ENCODE measurements at places on chromosomes 11 and 22.

GRCh38 chr22:30721741-30722140, 27.1 kb downstream of the OSBP2 start:
- no peak for DNase-seq
- no peak overlapping the region for H3K27ac ChIP-seq
- H3K4me3 ChIP-seq: no peak overlapping the region
- H3K27me3 ChIP-seq: no peaks in the 10 kb centered on the region

DNA sequence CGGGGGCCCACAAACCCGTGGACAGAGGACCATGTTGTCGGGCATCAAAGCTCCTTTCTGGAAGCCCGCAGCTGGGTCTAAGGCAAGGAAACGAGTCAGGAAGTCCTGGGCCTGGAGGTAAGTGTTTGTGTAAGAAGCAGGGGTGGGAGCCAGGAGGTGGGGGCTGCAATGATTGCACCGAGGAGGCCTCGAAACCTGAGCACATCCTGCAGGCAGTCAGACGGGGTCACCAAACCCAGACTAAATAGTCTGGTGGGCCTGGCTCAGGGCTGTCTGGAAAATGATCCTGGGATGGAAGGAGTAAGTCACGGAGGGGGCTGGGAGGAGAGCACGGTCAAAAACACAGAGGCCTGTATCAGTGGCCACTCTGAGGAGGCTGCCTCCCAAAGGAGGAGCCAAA, 539.2 kb downstream of the MN1 start:
- no peaks in the 10 kb centered on the region for H3K4me1 ChIP-seq
- H3K4me3 ChIP-seq: no peak overlapping the region
- H3K36me3 ChIP-seq: no peaks in the 10 kb centered on the region
- no peak overlapping the region for H3K27ac ChIP-seq
- H3K27me3 ChIP-seq: peaks cover 6% of the 10 kb centered on the region

- no peaks in the 10 kb centered on the region for H3K36me3 ChIP-seq
- no peaks in the 10 kb centered on the region for H3K4me1 ChIP-seq
- no peak overlapping the region for H3K4me3 ChIP-seq
- H3K27me3 ChIP-seq: peaks cover 5% of the 10 kb centered on the region
- no peak overlapping the region for H3K27ac ChIP-seq
Measured at GRCh38 chr11:9028581-9028980, 24.8 kb upstream of the NRIP3 start.

- no peaks in the 10 kb centered on the region for H3K27me3 ChIP-seq
- DNase-seq: peak; percentile 90
- H3K4me3 ChIP-seq: peak overlapping the region; percentile 81
- peaks cover 31% of the 10 kb centered on the region for H3K4me1 ChIP-seq
- peak overlapping the region; percentile 89 for H3K27ac ChIP-seq
- peaks cover 8% of the 10 kb centered on the region for H3K36me3 ChIP-seq
Measured at GRCh38 chr22:21938071-21938822, 14.4 kb downstream of the PPM1F start.
